Activated naive CD8-positive, alpha-beta T cell treated with anti-CD3 and anti-CD28 coated beads for 36 hours (primary cell): ENCODE measurements at places on chromosomes 2 and 18. TPM values are rescaled to one million over a fixed set of nuclear protein-coding genes. Genes with fewer than 3 reads are reported as not detected.

LRP1B gene
- not detected for total RNA-seq

TMEM178A gene
- total RNA-seq = 0.16 TPM

IL18R1 gene
- total RNA-seq = 20.6 TPM

BMP10 gene
- not detected for total RNA-seq

IL1RN gene
- 0.30 TPM for total RNA-seq

TMEM200C gene
- total RNA-seq = not detected

ABCG5 gene
- not detected for total RNA-seq

HTR2B gene
- not detected for total RNA-seq

DNA sequence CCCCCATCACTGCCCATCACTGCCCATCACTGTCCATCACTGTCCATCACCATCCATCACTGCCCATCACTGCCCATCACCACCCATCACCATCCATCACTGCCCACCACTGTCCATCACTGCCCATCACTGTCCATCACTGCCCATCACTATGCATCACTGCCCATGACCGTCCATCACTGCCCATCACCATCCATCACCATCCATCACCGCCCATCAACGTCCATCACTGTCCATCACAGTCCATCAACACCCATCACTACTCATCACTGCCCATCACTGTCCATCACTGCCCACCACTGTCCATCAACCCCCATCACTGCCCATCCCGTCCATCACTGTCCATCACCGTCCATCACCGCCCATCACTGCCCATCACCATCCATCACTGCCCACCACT is 57.8 kb upstream of the OTOS start:
- DNase-seq = no peak

DNA sequence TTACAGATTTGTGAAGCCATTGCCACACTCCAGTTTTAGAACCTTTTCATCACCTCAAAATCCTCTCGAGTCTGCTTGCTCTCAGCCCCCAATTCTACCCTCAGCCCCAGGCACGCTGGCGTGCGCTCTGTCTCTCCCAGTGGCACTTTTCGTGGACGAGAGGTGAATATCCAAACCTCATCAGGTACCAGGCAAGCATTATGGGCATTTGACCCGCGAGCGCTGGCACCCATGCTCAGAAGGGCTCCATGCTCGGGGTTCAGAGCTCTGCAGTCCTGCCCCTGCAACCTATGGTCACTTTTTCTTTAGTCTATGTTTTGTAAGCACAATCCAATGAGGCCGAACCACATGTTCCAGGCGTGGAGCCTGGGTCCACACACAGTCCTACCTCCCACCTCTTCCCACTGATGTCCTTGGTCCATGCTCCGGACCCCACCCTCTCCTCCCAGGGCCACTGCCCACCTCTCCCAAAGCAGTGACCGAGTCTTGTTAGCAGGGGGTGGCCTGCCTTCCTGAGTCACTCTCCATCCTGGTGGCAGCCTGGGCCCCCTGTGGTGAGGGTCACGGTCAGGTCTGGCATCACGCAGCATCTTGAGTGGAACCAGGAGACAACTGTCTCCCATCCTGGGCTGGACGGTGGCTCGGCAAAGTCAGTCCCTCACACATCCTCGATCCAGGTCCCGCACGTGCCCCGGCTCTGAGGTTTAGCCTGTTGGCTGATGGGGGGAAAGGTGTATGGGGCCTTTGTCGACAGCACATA is 256.9 kb downstream of the NDUFA10 start:
- no peak for DNase-seq

DNA sequence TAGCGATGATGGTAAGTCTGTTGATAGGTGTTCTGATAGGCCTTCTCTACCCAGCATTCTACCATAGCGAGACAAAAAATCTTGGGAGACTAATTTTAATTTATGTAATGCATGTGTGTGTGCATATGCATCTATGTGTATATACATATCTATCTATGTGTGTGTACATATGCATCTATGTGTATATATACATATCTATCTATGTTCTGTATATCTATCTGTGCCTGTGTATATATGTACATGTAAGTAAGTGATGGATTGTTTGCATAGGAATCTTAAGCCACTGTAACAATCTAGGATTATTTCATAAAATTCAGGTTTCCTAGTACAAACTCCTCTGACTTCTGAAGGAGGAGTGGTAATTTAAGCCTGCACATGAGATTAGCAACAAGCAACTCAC is 197.2 kb upstream of the PXDN start:
- no peak for DNase-seq

DNA sequence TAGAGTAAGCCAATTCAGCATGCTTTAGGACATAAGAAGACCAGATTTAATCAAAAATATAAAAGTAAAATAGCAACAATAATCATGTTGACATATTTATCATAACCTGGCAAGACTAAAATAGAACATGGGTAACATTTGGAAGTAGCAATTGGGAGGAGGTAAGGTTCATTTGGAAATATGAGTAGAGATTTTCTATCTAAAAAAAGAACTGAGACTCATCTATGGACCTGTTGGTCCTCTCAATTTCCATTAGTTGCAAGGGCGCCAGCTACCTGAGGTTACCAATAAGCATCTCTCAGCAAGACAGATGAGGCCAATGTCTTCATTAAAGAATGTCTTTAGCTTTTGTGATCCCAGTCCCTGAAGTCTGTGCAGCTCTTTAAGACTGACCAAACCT is 196.0 kb downstream of the IRS1 start:
- no peak for DNase-seq

DNA sequence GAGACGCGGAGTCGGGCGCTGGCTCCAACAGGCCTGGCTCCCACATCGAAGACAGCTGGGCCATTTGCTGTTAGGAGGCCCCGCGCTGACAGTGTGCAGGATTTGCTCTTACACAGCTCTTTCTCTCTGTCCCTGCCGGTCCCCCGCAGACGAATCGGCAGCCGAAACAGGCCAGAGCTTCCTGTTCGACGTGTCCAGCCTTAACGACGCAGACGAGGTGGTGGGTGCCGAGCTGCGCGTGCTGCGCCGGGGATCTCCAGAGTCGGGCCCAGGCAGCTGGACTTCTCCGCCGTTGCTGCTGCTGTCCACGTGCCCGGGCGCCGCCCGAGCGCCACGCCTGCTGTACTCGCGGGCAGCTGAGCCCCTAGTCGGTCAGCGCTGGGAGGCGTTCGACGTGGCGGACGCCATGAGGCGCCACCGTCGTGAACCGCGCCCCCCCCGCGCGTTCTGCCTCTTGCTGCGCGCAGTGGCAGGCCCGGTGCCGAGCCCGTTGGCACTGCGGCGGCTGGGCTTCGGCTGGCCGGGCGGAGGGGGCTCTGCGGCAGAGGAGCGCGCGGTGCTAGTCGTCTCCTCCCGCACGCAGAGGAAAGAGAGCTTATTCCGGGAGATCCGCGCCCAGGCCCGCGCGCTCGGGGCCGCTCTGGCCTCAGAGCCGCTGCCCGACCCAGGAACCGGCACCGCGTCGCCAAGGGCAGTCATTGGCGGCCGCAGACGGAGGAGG is 3.5 kb downstream of the GDF7 start:
- DNase-seq = no peak

- DNase-seq = no peak
Measured at GRCh38 chr2:55487686-55488085, 31.8 kb upstream of the CFAP36 start.

DNA sequence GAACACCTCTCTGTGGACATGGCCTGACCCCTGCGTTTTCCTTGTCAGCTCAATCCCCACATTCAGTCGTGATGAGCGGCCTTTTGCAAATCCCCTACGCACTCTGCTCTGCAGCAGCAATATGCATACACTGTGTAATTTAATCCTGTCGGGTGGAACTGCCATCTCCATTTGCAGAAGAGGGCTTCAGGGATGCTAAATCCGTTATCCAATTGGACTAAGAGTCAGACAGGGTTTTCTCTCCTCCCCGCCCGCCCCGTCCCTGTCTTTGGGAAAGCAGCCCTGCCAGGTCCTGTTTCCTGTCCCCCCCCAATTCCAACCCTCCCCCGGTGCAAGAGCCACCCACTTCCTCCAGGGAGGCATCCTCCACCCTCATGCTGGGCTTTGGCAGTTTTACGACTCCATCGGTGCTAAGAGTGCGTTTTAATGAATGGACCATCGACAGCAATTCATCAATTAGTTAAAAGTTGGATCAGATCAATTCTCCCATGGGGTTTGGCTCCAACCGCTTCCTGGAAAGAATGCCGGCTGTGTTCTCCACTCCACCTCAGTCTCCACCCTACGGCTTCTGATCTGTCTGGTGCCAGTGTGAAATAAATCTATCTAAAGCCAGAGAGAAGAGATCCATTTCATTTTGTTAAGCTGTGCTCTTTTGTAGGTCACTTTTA is 53.5 kb upstream of the ASAP2 start:
- DNase-seq = no peak

- no peak for DNase-seq
Measured at GRCh38 chr2:195647302-195647701, 9.7 kb upstream of the SLC39A10 start.

DNA sequence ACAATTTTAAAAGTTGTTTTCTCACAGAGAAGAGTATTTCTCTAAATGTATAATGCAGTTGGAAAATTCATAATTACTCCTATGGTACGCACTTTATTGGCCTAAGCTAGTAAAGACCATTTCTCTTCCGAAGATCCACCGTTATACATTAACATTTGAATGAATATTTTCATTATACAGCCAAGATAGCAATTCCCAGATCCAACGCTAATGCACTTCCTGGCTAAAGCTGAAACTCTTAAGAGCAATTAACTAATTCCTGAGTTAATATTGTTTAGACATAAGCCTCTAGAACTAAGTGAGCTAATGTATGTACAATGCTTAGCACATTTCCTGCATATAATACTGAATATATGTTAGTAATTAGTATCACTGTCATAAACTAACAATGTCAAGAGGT is 56.2 kb downstream of the PDK1 start:
- no peak for DNase-seq

- no peak for DNase-seq
Measured at GRCh38 chr2:26892133-26892532, 44.2 kb downstream of the DPYSL5 start.

GRCh38 chr2:208101716-208102631 is 22.4 kb downstream of the CRYGD start:
- DNase-seq = no peak

DNA sequence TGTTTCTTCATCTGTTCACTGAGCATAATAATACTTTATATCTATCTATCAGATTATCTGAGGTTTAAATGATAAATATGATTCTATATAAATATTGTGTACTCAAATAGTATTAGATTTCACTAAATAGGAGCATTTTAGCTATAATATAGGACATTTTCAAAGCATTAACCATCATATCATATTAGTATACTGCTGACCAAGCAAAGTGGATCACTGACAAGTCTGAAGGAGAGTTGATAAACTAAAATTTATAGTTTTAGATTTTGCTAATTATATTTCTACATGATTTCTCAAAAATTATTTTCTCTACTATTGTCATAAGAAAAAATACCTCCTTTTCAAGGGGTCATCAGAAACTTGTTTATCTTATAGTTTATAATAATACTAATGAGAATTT is 937.8 kb upstream of the LRATD1 start:
- no peak for DNase-seq

DNA sequence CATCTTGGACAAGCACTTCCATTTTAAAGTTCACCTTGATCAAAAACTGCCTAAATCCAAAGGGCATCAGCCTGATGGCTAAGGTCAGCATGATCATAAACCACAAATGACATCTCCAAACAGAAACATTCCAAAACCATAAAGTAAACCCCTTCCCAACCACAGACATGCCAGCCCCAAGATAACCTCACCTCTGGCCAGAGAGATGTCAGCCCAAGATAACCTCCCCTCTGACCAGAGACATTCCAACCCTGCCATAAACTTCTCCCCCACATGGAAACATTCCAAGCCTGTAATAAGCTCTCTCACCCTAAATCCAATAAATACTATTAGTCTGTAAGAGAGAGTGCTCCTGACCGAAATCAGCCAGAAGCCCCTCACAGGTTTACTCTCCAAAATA is 18.6 kb upstream of the MARCO start:
- DNase-seq = no peak

DNA sequence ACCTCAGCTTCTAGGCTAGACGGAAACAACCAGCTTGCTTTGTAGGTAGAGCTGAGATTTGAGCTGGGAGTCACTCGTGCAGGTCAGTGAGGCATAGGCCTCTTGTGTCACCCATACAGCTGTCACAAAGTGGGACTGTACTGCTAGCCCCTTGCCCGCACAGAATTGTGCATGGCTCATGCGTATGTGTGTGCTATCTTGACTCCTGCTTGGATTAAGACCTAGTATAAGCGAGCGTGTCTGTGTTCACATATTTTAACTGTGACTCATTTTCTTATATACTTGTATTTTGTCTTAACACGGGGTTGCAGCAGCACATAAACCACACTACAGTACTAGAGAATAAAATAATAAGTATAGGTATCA is 20.1 kb downstream of the CEP68 start:
- DNase-seq = no peak

GRCh38 chr18:55123361-55123760 is 164.1 kb upstream of the CCDC68 start:
- no peak for DNase-seq

DNA sequence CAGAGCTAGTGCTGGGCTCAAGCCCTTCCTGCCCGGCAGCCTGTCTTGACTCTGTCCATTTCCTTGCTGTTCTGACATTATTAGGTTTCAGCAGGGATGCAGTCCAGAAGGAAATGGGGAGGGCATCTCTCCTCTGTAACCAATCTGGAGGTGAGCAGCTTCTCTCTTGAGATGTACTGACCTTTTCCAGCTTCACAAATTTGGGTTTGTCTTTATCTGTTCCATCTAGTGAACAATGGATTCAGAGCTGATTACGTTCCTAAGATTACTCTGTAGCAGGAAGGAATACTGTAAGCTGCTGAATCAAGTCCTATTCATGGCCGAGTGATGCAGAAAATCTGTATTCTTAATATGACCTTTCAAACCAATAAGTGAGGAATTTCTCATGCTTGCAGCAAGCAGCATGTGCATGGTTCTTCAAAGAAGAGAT is 11.0 kb downstream of the PLA2R1 start:
- no peak for DNase-seq

GRCh38 chr2:239140346-239141020 is 260.3 kb downstream of the HDAC4 start:
- no peak for DNase-seq

GRCh38 chr2:3566806-3567205 is 8.3 kb upstream of the RPS7 start:
- no peak for DNase-seq
